Central memory CD4-positive, alpha-beta T cell (primary cell): ENCODE measurements at places on chromosomes 2 and 18.

DNA sequence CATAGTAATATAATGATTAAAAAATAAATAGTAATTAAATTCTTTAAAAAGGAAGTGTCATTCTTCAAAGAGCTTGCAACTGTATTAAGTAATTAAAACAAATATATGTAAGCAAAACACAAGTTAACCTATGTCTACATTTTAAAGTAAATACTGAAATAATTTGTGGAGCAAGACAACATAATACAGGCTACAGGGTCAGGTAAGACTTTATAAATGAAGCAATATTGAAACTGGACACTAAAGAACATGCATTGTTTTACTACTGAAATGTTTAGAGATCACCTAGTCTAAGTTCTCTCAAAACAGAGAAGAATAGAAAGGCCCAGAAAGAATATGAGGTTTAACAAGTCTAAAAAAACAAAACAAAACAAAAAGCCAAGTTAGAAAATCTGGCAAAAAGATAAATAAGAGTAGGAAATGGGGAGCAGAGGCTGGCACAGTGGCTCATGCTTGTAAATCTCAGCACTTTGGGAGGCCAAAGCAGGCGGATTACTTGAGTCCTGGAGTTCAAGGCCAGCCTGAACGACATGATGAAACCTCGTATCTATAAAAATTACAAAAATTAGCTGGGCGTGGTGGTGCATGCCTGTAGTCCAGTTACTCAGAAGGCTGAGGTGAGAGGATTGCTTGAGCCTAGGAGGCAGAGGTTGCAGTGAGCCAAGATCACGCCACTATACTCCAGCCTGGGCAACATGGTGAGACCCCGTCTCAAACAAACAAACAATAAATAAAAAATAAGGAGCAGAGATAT is 34.4 kb downstream of the VPS54 start:
- DNase-seq, result no peak

GRCh38 chr2:12613137-12613835 is 103.5 kb upstream of the TRIB2 start:
- no peak for DNase-seq

GRCh38 chr18:48409591-48410094 is 460 bp upstream of the ZBTB7C start:
- no peak for DNase-seq

GRCh38 chr2:99715956-99716355 is 226.1 kb upstream of the REV1 start:
- no peak for DNase-seq

DNA sequence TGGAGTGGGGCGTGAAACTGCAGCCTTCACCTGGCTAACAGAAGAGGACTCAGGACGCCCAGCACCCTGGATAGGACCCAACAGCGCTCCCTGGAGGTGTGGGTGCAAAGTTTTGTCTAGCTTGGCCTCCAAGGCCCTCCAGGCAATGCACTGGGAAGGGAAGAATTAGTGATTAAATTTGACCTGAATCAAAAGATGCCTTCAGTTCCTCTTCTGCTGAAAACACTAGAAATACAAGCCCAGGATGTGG is 779 bp upstream of the TRIB2 start:
- DNase-seq, result peak; percentile 78

- DNase-seq, result no peak
These were observed 119.5 kb upstream of the ZFP36L2 start for GRCh38 chr2:43345872-43346271.

GRCh38 chr18:49098386-49098785 is 147.6 kb upstream of the SMAD7 start:
- no peak for DNase-seq
